ENCODE measurements at places on chromosomes 4 and X. TPM values are rescaled to one million over a fixed set of nuclear protein-coding genes. Genes with fewer than 3 reads are reported as not detected.

IL2RG gene
- 310 TPM for total RNA-seq

NDP gene
- total RNA-seq: not detected

NFXL1 gene
- total RNA-seq: 14.5 TPM

PDGFC gene
- total RNA-seq: not detected

CXCL11 gene
- not detected for total RNA-seq

RAB9B gene
- total RNA-seq: 0.38 TPM

UGT2B17 gene
- not detected for total RNA-seq

MAGEB17 gene
- not detected for total RNA-seq

CYLC1 gene
- not detected for total RNA-seq

CLDN22 gene
- not detected for total RNA-seq

LINC00632 gene
- 0.43 TPM for total RNA-seq

PPARGC1A gene
- total RNA-seq: not detected

SOD3 gene
- total RNA-seq: not detected

GAGE12H gene
- not detected for total RNA-seq

LEF1 gene
- 182 TPM for total RNA-seq

CCDC120 gene
- 3.7 TPM for total RNA-seq

ADH1A gene
- total RNA-seq: not detected

CCNB3 gene
- total RNA-seq: 0.51 TPM
